ENCODE measurements at places on chromosomes 1 and 21. TPM values are rescaled to one million over a fixed set of nuclear protein-coding genes. Genes with fewer than 3 reads are reported as not detected.

DNA sequence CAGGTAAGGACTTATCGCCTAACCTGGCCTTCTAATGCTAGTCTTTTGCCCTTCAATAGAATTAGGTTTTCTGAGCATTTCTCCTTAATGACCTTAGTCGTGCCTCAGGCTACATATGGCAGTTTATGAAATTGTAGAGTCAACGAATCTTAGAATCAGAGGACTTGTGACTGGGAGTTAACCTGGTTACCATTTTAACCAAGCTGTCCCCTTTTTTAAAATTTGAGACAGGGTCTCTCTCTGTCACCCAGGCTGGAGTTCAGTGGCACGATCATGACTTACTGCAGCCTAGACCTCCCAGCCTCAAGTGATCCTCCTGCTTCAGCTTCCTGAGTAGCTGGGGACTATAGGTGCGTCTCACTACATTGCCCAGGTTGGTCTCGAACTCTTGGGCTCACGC is 53.5 kb upstream of the DMRTB1 start:
- H3K36me3 ChIP-seq: no peaks in the 10 kb centered on the region
- peak; percentile 15 for DNase-seq
- H3K4me1 ChIP-seq: peaks cover 13% of the 10 kb centered on the region
- H3K27me3 ChIP-seq: peaks cover 45% of the 10 kb centered on the region

DNA sequence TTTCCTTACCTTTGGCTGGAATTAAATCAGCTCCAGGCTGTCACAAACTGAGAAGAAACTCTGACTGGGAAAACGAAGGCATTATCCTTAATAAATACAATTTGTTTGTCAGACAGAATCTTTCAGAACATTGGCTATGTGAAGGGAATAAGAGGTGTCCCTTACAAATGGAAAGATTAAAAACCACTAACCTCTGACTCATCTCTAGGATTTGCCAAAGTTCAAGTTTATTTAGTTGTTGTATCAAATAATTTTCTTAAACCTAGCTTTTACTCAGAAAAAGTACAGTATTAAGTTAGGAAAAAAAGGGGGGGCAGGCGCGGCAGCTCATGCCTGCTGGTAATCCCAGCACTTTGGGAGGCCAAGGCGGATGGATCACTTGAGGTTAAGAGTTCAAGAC is 15.7 kb downstream of the SERTAD4 start:
- DNase-seq: no peak
- no peak overlapping the region for H3K4me3 ChIP-seq
- no peaks in the 10 kb centered on the region for H3K27me3 ChIP-seq

The TMEM61 gene
- total RNA-seq: not detected

DNA sequence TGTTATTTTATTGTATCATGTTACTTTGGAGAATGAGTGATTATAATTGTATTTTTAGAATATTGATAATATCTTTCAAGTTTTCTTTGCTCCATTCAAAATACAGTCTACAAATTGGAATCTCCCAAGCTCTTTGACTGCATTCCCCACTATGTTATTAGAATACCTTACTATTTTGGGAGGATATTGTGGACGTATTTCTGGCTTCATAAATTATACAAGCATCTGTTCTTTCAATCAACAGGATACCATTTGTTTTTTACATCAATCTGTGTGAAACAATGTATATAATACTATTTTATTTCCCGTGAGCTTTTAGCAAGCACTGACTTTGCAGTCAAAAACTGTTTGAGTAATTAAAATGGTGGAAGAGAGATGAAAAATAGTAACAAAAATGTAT is 226.5 kb downstream of the PTPRC start:
- no peak for DNase-seq
- no peak overlapping the region for H3K27ac ChIP-seq

- H3K4me1 ChIP-seq: peaks cover 23% of the 10 kb centered on the region
- no peak overlapping the region for H3K4me3 ChIP-seq
Measured at GRCh38 chr1:94858276-94858675, 38.1 kb downstream of the SLC44A3 start.

The LAMB3 gene
- 4.1 TPM for total RNA-seq

DNA sequence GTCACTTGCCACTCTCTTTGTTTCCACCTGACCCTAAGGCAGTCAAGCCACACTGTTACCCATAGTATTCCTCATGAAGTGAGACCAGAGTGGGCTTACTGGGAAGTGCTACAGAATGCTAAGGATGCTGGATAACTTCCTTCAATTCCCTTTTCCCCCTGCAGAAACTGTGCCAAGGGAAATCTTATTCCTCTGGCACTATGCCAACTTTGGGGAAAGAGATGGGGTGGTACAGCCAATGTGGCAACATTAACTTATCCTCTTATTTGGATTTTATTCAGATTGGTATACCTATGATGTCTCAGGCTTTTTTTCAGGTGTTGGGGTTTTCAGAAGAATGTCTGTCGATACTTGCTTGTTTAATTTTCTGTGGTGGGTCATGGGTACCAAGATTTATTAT is 599.4 kb upstream of the PBX1 start:
- H3K4me3 ChIP-seq: no peak overlapping the region
- no peak for DNase-seq
- no peak overlapping the region for H3K27ac ChIP-seq
- H3K4me1 ChIP-seq: no peaks in the 10 kb centered on the region

DNA sequence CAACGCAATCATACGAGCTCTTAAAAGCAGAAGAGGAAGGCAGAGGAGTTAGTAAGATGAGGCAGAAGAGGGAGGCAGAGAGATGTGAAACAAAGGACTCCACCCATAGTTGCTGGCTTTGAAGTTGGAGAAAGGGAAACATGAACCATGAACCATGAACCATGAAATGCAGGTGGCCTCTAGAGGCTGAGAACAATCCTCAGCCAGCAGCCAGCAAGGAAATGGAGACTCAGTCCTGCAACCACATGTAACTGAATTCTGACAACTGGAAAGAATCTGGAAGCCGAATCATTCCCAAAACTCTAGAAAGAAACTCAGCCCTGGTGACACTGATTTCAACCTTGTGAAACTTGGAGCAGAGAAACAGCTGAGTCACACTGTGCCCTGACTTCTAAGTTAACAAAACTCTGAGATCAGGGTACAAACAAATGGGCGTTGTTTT is 10.1 kb downstream of the DIPK1A start:
- DNase-seq: no peak
- H3K36me3 ChIP-seq: peaks cover 2% of the 10 kb centered on the region
- no peaks in the 10 kb centered on the region for H3K4me1 ChIP-seq
- no peaks in the 10 kb centered on the region for H3K27me3 ChIP-seq

DNA sequence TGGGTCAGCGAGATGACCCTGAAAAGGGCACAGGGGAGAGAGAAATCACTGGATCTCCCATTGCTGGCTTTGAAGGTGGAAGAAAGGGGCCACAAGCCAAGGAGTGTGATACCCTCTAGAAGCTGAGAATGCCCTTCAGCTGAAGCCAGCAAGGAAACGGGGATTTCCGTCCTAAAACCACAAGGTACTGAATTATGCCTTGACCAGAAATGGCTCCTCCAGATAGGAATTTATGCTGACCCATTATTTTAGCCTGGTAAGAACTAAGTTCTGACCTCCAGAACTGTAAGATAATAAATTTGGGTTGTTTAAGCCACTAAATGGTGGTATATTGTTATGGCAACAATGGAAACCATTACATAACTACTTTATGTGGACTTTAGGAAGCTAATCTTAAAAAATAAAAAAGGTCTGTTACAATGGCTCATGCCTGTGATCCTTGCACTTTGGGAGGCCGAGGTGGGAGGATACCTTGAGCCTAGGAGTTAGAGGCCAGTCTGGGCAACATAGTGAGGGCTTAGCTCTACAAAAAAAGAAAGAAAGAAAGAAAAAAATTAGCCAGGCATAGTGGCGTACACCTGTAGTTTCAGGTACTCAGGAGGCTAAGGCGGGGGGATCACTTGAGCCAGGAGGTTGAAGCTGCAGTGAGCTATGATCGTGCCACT is 3.6 kb upstream of the H6PD start:
- H3K27ac ChIP-seq: no peak overlapping the region
- no peak overlapping the region for H3K4me3 ChIP-seq
- no peak for DNase-seq
- H3K27me3 ChIP-seq: no peaks in the 10 kb centered on the region
- H3K36me3 ChIP-seq: no peaks in the 10 kb centered on the region

GRCh38 chr1:3206696-3207095 is 137.7 kb downstream of the PRDM16 start:
- no peak for DNase-seq
- H3K4me3 ChIP-seq: no peak overlapping the region
- H3K4me1 ChIP-seq: no peaks in the 10 kb centered on the region
- no peaks in the 10 kb centered on the region for H3K27me3 ChIP-seq
- no peak overlapping the region for H3K27ac ChIP-seq
- H3K36me3 ChIP-seq: no peaks in the 10 kb centered on the region

DNA sequence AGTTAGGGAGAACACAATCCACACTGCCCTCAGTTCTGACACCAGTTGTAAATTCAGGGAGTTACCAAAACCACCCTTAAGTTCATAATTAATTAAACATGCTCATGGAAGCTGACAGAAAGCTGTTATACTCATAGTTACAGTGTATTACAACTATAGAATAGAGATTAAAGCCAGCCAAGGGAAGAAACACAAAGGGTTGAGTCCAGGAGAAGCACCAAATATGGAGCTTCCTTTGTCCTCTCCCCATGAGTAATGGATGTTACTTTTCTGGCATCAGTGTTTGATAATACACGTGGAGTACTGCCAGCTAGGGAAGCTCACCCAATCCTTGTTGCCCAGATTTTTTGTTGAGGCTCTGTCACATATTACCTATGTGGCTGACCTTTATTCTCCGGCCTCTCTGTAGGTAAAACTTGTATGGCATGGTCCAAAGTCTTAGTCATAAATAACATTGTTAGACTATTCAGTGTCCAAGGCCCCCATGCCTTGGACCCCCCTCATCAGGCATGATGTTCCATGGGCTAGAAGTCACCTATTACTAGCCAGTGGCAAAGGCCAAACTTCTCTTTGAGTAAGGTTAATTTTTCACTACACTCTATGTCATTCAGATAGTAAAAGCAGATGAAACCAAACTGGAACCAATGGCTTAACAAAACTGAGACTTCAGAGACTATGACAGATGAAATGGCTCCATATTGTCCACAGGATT is 175.7 kb downstream of the GPR52 start:
- H3K4me1 ChIP-seq: peaks cover 2% of the 10 kb centered on the region
- no peak for DNase-seq
- H3K27ac ChIP-seq: no peak overlapping the region
- H3K36me3 ChIP-seq: peaks cover 2% of the 10 kb centered on the region
- H3K27me3 ChIP-seq: no peaks in the 10 kb centered on the region

DNA sequence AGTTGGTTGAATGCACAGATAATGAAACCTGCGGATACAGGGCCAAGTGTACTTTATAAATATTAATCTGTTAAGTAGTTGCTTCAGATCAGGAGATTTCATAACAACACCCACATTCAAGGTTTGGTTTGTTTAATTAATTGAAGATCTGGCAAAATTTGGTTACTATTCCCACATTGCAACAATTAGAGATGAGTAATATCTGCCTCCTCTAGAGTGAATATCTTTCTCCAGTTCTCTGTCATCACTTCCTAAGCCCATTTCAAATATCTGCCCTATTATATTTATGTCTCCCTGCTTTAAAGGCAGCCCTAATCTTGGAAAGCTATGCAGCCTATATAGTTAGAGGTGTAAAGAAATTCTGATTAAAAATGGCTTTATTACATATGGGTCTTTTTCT is 61.4 kb downstream of the PPP2R5A start:
- DNase-seq: no peak
- H3K4me1 ChIP-seq: no peaks in the 10 kb centered on the region
- no peaks in the 10 kb centered on the region for H3K27me3 ChIP-seq

DNA sequence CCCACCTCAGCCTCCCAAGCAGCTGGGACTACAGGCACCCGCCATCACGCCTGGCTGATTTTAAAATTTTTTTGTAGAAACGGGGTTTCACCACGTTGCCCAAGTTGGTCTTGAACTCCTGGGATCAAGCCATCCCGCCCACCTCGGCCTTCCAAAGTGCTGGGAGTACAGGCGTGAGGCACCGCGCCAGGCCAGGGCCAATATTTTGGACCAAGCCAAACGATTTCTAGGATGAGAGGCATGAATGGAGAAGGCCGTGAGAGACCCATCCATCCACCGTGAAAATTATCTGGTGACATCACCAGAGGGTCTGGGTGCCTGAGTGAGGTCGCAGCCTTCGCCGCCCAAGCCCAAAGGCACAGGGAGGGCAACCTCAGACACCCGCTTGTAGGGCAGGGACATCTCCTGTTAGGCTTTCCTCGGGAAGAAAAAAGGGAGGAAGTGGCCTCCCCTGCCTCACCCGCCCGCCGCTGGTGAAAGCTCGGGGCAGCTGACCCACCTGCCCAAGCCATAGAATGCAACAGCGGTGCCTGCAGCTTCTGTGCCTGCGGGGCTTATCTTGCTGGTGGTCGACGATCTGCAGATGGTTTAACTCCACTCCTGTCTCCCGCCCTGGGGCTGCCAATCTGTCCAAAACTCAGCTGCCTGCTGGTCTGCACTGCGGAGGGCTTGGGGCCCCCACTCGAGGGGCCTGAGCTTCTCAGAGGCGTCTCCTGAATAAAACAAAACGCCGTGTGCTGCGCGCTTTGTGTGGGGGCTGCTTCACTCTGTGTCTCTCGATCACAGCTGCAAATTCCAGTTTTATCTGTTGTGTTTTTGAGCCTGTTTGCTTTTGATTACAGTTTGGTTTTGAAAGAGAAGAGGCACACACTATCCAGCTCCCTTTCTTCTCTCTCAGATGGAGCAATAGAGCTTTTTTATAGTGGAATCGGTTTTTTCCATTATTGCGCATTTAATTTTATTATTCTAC is 85.8 kb downstream of the MRPS6 start:
- DNase-seq: no peak
- H3K27ac ChIP-seq: no peak overlapping the region
- H3K27me3 ChIP-seq: no peaks in the 10 kb centered on the region
- H3K36me3 ChIP-seq: peaks cover 12% of the 10 kb centered on the region
- H3K4me3 ChIP-seq: no peak overlapping the region

The HFM1 gene
- total RNA-seq: 0.29 TPM

GRCh38 chr21:36747815-36748383 is 49.0 kb downstream of the SIM2 start:
- peaks cover 18% of the 10 kb centered on the region for H3K4me1 ChIP-seq
- peaks cover 4% of the 10 kb centered on the region for H3K36me3 ChIP-seq
- no peaks in the 10 kb centered on the region for H3K27me3 ChIP-seq
- DNase-seq: peak; percentile 91

The NUAK2 gene
- 4.5 TPM for total RNA-seq

Data from osteocyte (in vitro differentiated cells).